ENCODE measurements at places on chromosomes 1 and 21.
A peak's percentile ranks its signal among the peaks of the same experiment; 100 is the strongest.

GRCh38 chr1:60052601-60053000 is 21.0 kb downstream of the C1orf87 start:
- no peak for DNase-seq

- DNase-seq: no peak
These were observed 924 bp downstream of the HMCN1 start for GRCh38 chr1:185734929-185735700.

GRCh38 chr1:220438741-220439140 is 89.2 kb upstream of the MARK1 start:
- no peak for DNase-seq

- DNase-seq: no peak
These were observed 36.2 kb downstream of the CITED4 start for GRCh38 chr1:40825996-40826395.

GRCh38 chr1:59545830-59546229 is 248.9 kb downstream of the FGGY start:
- DNase-seq: no peak

GRCh38 chr1:9718006-9718680 is 66.6 kb downstream of the PIK3CD start:
- DNase-seq: no peak

DNA sequence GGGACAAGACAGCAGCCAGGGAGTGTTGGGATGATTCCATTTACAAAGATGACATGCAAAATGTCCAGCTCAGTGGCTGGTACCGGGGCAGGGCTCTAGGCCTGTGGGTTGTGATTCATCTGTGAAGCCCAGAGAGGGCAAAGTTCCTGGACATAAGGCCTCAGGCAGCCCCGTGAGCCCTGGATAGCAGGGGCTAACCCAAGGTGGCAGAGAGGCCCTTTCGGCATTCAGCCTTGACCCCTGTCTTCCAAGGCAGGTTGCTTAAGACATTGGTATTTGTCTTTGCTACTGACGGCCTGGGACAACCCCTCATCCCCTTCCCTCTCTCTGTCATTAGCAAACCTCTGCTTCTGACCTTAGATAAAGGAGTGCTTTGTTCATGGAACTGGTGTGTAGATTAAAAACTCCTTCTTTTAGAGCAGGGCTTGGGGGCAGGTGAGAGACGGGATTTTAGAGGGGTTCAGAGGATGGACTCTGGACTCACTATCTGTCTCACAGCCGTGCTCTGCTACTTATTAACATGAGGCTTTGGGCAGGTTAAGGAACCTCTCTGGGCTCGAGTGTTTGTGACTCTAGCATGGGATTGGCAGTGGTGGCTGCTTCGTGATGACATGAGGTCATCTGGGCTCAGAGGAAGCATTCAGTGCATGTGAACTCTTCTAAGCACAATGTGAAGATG is 36.3 kb downstream of the TMEM51 start:
- DNase-seq: no peak

DNA sequence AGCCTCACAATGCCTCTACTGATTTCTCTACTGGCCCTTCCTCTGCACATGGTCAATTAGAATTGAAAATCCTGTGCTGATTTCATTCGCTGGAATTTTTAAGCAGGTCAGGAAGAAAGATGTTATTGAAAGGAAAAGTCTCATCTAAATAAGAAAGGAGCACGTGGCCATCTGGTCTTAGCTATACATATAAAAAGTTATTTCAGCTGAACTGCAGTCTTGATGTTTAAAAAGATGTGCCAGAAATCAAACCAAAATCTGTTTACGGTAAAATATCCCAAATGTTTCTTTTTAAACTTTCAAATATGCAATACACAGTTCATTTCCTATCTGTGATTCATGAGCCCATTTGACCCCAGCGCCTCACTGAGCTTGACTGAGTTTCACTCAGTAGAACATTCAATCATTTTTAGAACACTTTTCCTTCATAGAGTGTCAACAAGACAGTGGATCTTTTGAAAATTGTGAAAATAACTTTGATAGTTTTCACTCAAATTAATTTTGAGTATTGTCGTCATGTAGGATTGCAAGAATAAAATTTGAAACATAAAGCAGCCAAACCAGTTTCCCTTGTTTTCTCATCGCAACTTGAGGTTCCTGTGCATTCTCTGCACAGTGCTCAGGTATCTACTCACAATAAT is 293.6 kb downstream of the PTPRC start:
- no peak for DNase-seq

GRCh38 chr1:245485996-245486395 is 331.2 kb downstream of the KIF26B start:
- DNase-seq: no peak

GRCh38 chr1:184078564-184079249 is 27.2 kb downstream of the TSEN15 start:
- no peak for DNase-seq

- peak; percentile 78 for DNase-seq
These were observed 396 bp upstream of the UAP1 start for GRCh38 chr1:162561037-162561615.

DNA sequence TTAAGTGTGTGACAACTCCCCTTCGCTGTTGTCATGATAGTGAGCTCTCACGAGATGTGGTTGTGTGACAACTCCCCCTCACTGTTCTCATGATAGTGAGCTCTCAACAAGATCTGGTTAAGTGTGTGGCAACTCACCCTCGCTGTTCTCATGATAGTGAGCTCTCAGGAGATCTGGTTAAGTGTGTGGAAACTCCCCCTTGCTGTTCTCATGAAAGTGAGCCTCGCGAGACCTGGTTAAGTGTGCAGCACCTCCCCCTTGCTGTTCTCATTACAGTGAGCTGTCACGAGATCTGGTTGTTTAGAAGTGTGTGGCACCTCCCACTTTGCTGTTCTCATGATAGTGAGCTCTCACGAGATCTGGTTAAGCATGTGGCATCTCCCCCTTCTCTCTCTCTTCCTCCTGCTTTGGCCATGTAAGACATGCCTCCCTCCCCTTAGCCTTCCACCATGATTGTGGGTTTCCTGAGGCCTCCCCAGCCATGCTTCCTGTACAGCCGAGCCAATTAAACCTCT is 25.1 kb upstream of the LSS start:
- no peak for DNase-seq

- no peak for DNase-seq
These were observed 47.1 kb upstream of the ATP1A1 start for GRCh38 chr1:116325922-116326321.

GRCh38 chr1:81606656-81607055 is 194.1 kb upstream of the ADGRL2 start:
- no peak for DNase-seq

GRCh38 chr1:17909634-17910033 is 154.5 kb downstream of the ACTL8 start:
- no peak for DNase-seq

- DNase-seq: no peak
These were observed 205.1 kb downstream of the PLA2G4A start for GRCh38 chr1:187033693-187034390.

DNA sequence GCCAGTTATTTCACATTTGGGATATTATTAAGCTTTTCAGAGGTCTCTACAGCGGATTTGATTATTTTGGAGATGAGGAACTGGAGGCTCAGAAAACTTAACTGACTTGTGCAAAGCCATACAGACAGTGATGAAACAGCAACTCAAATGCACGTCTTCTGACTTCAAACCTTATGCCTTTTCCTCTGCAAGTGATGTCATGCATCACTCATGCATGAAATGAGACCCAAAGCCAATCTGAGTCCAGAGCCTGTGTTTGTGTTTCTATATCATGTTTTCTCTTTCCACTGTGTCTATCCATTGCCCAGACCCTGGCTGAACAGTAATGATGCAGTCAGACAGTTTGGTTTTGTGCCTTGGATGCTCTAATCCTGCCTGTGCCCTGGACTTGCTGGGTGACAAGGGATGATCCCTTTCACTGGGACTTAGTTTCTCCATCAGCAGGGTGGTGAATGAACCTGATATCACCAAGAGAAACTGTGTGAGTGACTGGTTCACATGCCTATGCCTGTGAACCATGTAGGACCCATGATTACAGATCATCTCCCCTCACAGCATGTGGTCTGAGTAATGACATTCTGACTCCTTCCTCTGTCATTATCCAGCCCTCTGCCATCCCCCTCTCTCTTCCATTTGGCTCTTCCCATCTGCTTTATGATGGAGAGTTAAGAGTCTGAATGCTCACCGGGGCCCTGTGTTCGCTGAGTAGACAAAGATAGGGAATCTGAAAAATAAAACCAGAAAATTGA is 33.4 kb downstream of the SLAMF6 start:
- DNase-seq: no peak

DNA sequence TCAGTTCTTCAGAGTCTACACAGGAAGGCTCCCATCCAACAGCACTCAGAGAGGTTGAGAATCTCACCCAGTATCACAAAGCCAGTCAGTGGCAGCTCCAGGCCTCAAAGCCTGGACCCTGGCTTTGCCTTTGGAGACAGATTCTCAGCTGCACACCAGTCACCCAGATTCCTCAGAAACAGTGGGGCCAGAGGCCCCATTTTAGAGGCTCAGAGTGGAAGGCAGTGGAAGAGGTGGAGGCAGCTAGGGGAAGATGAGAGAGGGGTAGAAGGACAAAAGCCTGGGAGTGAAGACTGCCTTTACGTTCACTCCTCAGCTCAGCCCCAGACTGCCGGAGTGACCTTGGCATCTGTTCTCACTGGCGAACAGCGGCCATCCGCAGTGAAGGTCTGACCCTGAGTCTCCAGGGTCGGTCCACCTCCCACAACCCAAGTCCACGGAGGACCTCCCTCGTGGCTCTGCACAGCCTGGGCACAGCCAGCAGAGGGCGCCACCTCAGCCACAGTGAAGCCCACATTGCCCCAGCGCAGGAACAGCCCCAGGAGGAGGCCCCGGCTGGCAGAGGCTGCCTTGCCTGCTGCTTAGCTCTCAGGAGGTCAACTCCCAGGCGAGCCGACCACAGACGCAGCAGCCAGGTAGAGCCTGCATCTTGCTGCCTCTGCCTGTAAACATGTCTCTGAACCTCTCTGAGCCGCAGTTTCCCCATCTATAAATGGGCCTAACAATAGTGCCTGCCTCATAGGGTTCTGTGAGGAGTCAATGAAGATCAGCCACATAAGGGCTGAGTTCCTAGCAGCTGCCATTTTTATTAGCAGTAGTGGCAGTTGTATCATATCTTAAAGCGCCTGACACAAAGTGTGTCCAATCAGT is 5.9 kb upstream of the FNDC5 start:
- DNase-seq: no peak

- no peak for DNase-seq
These were observed 290.6 kb downstream of the NFIA start for GRCh38 chr1:61372944-61373343.

DNA sequence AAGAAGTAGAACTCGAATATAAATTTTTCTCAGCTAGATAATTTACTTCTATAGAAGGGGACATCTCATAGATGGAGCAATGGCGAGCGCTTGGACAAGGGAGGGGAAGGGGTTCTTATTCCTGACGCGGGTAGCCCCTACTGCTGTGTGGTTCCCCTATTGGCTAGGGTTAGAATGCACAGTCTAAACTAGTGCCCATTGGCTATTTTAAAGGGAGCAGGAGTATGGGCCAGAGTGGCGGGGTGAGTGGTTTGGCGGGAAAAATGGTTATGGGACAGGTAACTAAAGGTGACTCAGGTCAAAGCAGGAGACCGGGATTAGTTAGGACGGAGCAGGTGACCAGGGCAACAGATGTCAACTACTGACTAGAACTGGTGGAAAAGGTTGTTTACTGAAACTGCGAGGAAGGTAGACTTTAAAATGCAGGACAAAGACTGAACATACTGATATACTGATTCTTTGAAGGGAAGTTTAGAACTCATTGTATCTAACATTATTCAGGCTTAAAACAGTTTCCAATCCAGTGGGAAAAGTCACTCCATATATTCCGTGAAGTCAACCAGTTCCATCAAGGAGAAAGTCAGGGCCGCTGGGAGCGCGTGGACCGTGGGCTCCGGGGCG is 940 bp upstream of the ATAD3A start:
- DNase-seq: no peak

DNA sequence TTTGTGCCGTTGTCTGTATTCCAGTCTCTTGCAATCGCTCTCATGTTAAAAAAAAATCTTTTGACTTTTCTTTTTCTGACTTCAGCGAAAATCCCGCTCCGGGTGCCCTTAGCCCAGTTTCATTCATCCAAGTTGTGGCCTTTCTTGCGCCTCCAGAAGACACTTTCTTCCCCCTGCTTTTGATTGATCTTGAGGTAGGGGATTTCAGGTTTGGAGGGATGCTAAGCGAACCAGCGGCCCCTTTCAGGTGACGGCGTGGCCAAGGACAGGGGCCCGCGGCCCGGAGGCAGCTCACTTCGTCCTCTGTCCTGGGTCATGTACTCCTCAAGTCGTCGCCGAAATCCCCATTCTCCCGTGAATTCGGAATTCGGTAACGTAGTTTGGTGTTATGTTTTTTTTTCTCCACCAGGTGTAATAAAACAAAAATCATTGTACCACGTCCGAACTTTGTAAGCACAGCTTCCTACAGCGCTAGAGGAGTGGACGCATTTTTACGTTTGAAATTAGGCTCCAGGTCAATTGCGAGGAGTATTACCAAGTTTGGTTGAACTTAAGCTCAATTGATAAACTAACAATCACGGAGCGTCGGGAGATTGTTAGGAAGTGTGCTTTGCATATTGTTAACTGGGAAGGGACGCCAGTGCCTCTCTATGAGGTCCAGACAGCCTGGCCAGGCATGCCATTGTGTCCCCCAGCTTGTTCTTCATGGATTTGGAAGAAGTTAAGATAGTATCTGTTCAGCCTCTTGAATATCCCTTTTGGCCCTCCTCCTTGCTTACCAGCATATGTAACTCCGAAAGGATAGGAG is 1.1 kb downstream of the MRPS6 start:
- DNase-seq: no peak

DNA sequence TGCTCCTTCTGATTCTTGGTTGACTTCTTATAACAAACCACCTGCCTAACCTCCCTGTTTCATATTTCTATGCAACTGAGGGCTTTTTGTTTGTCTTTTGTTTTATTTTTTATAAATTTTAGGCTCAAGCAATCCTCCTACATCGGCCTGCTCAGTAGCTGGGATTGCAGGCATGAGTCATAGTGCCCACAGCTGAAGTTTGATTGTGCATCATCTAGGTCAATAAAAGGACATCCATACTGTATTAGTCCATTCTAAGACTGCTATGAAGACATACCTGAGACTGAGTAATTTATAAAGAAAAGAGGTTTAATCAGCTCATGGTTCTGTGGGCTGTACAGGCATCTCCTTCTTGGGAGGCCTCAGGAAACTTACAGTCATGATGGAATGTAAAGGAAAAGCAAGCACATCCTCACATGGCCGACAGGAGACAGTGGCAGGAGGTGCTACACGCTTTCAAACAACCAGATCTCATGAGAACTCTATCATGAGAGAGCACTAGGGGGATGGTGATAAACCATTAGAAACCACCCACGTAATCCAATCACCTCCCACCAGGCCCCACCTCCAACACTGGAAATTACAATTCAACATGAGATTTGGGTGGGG is 285.0 kb downstream of the SIPA1L2 start:
- no peak for DNase-seq

DNA sequence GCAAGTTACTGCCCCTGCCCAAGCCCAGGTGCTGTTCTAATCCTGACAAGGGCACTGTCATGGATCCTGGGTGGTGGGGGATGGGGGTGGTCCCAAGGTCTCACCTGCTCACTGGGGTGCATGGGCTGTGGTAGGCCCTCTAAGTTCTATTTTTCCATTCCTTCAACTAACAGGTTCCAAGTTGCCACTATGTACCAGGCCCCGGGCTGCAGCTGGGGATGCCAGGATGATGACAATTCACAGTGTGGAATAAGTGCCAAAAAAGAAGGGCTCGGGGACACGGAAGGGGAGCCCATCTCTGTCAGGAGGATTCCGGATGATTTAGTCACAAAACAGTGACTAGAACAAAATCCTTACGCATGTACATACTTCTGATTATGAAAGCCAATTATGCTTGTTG is 76.0 kb downstream of the STUM start:
- DNase-seq: no peak
